IMR-90 (cell line): ENCODE measurements at places on chromosomes 11 and 22. TPM values are rescaled to one million over a fixed set of nuclear protein-coding genes. Genes with fewer than 3 reads are reported as not detected.
A peak's percentile ranks its signal among the peaks of the same experiment; 100 is the strongest.

DNA sequence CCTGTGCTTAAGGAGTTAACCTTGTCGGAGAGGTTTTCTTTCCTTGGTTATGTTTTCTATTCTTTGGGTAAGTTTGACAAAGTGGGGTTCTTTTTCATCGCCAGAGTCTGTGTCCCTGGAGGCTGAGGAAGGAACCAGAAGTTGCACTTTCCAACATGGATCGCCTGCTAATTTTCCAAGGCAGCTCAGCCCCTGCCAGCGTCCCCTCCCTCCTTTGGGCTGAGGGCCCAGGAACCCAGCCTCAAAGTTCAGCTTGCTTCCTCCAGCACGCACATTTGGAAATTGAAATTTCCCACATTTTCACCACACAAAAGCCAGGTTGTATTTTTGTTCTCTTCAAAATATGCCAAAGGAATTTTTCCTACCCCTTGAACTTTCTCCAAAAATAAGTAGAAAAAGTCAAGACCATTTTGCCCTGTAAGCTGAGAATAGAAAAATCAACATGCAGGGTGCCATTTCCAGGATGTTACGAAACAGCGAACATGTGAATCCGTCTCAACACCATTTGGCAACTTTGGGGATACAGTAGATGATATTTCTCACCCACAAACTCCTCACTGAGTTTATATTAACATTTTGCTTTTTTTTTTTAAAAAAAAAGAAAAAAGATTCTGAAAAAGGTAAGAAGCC is 343.5 kb downstream of the TENM4 start:
- DNase-seq: no peak

DNA sequence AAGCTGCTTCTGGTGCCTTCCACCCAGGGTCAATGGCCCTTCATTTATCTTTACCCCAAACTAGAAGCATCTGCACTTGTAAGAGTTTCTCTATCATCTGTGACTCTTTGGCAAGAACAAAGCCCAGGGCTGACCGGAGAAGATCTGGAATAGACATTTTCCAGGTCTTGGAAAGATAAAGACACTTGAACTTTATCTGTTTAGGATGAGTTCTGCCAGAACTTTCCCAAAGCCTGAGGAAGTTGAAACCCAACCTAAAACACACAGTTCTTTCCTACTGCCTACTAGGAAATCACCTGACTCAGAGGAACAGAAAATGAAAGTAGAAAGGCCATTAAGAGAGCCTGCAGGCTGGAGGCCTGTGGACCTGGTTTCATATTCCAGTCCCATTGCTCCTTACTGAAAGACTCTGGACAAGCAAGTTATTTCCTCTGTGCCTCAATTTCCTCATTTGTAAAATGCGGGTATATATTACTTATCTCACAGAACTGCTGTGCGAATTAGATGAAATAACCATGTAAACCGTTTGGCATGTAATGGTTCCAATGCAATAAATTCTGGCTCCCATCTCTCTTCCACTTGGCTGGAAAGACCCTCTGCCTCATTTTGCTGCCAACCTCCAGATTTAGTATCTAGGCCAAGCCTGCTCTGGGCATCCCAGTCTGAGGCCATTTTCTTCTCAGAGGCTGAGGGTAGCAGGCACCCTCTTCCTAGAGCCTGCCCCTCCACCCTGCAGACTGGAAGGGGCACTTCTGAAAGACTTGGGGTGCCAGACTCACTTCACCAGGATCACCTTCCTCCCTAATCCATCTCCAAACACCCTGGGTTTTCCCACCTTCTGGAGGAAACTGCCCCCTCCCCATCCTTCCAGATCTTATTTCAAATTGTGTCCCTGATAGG is 1.2 kb downstream of the UBE2L6 start:
- peak; percentile 63 for DNase-seq

- no peak for DNase-seq
These were observed 99.6 kb downstream of the TIMP3 start for GRCh38 chr22:32900886-32901635.

- no peak for DNase-seq
These were observed 4.8 kb upstream of the CHKB start for GRCh38 chr22:50587407-50587806.

Gene SMIM35
- total RNA-seq: not detected in 2 replicates

Gene BIRC3
- 5.0 and 6.4 TPM in 2 replicates for total RNA-seq
